ENCODE measurements at places on chromosomes 6 and 20.

GRCh38 chr6:33273924-33274902, 2.3 kb downstream of the RPS18 start:
- DNase-seq: no peak

DNA sequence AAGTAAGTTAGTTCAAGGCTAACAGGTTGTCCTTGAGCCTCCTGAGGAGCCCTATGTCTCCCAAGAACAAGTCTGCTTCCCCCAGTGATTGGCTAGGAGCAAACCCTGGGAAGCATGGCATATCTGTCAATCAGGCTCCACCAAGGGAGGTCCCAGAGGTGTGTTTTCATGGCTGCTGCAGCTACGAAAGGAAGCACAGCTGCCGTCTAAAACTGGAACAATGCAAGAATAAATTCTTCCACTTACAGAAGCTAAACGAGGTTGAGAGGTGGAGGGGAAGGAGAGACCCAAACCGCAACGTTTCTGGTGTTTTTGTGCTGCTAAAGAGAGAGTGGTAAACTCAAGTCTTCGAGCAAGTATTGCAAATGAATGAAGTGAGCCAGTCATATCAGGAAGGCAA, 4.9 kb upstream of the PTGIS start:
- no peak for DNase-seq

- no peak for DNase-seq
These were observed 191.8 kb downstream of the TMEM200A start for GRCh38 chr6:130557481-130558112.

- no peak for DNase-seq
These were observed 651.8 kb downstream of the COL12A1 start for GRCh38 chr6:74554041-74554440.

DNA sequence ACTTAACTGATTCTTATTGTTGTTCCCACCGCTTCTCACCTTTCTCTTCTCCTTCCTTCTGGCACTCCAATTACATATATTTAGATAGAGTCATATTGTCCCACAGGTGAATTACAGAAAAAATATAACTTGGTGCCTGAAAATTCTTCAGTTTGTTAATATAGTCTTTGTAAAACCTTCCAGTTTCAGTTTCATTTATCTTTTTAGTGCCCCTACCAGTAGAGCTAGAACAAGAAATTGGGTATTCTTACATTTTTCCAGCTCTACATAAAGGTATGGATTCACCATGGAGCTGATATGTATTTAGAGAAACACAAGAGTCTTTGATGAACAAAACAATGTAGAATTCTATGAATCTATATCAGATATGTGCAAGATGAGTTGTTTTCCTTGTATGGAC, 10.7 kb downstream of the MANEA start:
- DNase-seq: no peak

- no peak for DNase-seq
These were observed 117.4 kb downstream of the RNASET2 start for GRCh38 chr6:166838987-166839386.

GRCh38 chr20:62539198-62540045, 63.6 kb upstream of the GATA5 start:
- DNase-seq: no peak

- no peak for DNase-seq
These were observed 142.9 kb downstream of the RNASET2 start for GRCh38 chr6:166813461-166813860.

DNA sequence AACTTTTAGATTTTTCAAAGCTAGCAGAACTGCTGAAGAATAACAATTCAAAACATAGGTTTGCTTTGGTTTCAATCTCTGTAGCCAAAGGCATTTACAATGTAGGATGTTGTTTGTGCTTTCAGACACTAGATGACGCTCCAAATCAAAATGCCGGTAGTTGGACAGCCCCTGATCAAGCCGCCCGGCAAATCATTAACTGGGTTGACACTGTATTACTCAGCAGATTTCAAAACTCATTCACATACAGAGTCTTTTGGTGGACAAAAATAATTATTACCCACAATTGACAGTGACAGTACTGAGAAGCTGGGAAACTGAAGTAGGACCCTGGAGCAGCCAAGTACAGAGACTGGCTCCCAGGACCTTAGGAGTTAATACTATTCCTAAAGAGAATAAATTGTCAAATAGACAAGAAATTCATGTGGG, 21.3 kb upstream of the HFE start:
- no peak for DNase-seq

DNA sequence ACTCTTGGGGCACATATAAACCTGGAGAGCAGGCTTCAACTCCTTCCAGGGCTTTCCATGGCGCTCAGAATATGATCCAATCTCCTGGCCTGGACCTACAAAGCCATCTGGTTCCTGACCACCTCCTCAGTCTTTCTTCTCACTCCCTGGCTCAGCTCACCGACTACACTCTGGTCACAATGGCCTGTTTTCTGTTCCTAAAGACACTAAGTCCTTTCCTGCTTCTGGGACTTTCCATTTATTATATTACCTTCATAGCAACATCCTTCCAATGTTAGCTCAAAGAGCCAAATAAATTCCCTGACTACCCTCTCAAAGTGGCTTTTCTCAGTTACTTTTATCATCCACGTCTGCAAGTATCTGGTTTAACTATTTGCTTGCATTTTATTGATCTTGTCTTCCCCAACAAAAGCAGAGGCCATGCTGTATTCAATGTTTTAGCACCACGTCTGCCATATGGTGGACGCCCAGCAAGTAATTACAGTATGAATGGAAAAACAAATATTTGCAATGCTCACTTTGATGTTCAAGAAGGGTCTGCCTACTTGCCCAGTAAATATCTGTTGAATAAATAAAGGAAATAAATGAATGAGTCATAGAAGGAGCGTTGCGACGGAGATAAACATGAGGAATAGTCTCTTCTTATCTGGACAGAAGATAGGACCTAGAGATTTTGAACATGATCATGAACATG, 328.4 kb downstream of the ESR1 start:
- DNase-seq: no peak

DNA sequence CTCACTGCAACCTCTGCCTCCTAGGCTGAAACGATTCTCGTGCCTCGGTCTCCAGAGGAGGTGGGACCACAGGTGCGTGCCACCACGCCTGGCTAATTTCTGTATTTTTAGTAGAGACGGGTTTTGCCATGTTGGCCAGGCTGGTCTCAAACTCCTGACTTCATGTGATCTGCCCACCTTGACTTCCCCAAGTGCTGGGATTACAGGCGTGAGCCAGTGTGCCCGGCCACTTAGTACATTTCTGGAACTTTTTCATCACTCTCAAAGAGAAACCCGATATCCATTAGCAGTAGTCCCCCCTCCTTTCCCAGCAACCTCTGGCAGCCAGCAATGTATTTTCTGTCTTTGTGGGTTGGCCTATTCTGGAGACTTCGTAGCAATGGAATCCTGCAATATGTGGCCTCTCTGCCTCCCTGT, 109.8 kb downstream of the JARID2 start:
- DNase-seq: no peak

DNA sequence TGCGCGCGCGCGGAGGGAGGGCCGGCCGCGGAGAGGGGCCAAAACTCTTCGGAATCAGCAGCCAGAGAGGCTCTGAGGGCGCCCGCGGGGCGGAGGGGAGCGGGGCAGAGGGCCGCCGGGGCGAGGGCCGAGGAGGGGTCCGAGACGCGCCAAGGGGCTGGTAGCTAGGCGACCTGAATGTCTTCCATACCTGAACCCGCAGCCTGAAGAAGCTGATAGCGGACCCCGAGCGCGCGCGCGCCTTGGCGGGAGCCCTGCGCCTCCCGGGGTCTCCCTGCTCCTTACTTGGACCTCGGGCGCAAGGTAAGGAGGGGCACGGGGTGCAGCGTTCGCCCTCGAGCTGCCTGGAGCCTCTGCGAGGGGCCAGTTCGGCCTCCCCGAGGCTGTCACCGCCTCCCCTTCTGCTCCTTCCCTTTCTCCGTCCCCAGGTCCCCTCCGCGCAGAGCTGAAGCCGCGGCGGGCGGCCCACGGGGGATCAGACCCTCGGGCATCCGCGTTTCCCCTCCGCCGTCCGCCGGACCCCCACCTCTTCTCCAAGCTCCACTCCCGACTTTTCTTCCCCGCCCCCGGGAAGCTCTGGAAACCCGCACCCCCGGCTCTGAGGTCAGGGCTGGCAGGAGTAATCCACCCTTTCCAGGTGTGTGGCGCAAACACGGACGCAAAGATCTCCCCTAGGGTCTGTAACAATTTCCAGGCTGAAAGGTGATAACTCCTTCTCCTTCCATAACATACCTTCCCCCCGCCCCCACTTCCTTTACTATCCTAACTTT, 13.1 kb upstream of the DEK start:
- DNase-seq: no peak

DNA sequence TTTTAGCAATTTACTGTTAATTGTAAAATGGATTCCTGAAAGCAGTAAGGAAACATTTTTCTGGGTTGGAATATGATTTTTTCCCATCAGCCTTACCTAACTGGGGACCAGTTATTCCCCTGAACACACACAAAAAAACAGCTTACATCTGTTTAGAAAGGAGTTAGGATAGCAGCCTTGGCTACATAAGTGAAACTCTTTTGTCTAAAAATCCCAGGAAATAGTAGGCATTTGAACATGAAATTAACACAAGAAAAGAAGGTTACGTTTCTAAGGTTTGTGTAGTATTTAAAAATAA, 696.2 kb upstream of the MARCKS start:
- no peak for DNase-seq

- DNase-seq: no peak
These were observed 253.8 kb downstream of the NKAIN2 start for GRCh38 chr6:124057461-124057860.

- DNase-seq: no peak
These were observed 406.3 kb upstream of the RUNX2 start for GRCh38 chr6:44921798-44922197.

DNA sequence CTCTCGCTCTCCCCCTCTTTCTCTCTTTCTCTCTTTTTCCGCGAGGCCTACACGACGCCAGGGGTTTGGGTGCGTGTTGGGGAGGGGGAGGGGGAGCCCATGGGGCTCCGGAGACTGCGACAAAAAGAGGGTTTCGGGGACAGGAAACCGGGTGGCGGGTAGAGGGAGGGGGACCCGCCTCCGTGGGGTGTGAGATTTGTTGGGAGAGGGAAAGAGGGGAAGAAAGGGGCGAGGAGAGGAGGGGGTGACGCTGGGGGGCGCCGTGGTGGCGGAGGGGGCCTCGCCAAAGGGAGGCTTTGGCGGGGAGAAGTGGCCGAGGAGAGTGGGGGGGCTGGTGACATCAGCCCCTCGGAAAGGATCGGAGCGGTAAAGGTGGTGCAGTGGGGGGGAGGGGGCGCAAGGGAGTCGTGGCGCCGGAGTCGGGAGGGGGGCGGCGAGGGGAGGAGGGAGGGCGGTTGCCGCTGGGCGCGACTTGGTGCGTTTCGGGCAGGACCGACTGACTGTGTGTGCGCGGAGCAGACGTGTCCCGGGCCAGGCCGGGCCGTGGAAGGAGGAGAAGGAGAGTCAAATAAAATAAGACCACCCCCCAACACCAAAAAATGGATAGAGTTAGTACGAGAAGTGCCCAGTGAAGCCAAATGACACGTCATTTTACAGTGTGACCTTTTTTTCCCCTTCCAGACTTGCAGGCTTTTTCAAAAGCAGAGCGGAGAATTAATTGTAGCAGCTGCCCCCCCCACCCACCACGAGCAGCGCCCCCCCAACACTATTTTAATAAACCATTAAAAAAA, 39.8 kb downstream of the GNAS start:
- DNase-seq: no peak

DNA sequence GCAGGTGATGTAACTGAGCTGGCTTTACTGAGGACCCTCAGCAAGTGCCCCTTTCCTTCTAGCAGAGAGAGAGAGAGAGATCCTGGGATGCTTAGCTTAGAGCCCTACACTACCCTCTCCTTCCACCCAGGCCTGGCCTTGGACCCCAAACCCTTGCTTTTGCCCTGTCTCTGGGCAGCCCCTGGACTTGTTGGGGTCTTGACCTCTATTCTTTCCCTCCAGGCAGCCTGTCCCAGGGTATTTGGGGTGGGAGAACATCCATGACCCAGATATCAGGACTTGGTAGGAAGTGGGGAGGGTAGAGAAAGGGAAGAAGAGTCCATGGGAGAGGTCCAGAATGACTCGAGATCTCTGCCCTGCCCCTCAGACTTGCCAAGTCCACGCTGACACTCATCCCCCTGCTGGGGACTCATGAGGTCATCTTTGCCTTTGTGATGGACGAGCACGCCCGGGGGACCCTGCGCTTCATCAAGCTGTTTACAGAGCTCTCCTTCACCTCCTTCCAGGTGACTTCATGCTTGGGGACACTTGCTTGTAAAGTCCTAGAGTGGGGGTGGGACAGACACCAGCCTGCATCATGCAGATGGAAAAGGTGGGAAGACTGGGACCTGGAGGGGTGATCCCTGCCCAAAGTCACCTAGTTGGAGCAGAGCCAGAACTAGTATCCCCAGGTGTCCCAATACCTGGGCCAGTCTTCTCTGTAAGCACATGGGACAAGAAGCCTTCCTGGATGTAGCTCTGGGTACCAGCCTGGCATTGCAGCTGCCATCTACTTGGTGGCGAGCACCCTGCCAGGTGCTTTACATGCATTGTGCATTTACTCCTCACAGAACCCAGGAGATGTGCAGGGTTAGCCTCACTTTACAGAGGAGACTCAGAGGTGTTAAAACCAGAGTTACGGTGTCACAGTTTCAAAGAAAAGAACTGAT, 30.9 kb downstream of the GLP1R start:
- no peak for DNase-seq

- DNase-seq: no peak
These were observed 6.5 kb upstream of the BCAS4 start for GRCh38 chr20:50788045-50788991.

DNA sequence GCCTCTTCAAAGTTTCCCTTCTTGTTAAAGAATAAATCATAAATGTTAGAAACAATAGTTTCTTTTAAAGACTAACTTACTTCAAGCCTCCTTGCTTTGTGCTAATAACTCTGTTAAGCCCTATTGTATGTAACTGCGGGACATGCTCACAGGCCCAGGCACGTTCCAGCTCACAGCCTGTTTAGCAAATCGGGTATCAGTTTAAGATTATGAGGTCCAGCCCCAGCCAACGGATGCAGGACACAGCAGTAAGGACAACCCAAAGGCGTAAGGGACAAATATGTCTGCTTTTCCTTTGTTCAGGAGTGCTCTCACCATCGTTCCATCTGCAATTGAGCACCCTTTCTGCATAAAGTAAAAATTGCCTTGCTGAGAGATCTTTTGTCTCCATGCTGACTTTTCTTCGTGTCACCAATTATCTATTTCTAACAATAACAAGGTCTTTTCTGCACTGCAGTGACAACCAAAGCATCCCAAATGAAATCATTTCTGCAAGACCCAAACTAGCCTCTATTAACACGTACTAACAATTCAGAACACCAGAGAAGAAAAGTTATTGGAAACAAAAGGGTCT, 1.4 kb downstream of the C6orf52 start:
- no peak for DNase-seq

DNA sequence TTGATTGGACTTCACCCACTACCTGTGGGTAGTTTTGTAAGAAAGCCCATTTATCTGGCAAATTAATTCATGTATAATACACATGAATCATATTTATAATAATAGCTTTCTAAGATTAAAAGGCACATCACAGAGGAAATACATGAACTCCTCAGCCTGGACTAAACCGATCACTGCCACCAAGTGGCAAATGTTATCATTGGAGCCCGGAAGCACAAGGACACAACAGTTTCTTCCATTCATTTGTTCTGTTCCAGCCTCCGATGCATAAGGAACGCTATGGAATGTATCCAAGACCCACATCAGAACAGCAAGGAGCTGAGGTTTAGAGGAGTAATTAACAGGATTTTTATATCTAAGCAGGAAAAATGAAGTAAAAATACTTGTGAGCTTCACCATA, 13.9 kb upstream of the IPCEF1 start:
- DNase-seq: no peak

GRCh38 chr6:17542243-17542642, 57.9 kb upstream of the FAM8A1 start:
- DNase-seq: no peak
